ENCODE measurements at places on chromosomes 16 and 17. TPM values are rescaled to one million over a fixed set of nuclear protein-coding genes. Genes with fewer than 3 reads are reported as not detected.

The TUBB3 gene
- 75.9 TPM for total RNA-seq

The NLRC5 gene
- 9.8 TPM for total RNA-seq

The NUPR1 gene
- total RNA-seq = 0.46 TPM

The CCL4L2 gene
- total RNA-seq = not detected

The FNDC8 gene
- total RNA-seq = not detected

The GPATCH8 gene
- 20.0 TPM for total RNA-seq

The IL21R gene
- total RNA-seq = not detected

The C16orf74 gene
- total RNA-seq = 2.9 TPM

The ZC3H18 gene
- 13.6 TPM for total RNA-seq

The C17orf78 gene
- total RNA-seq = not detected

The ZP2 gene
- not detected for total RNA-seq

The SOX8 gene
- 1.5 TPM for total RNA-seq

The FBXW10 gene
- 0.20 TPM for total RNA-seq

The SAT2 gene
- 51.5 TPM for total RNA-seq

The PRR29 gene
- not detected for total RNA-seq

The FOXL1 gene
- total RNA-seq = 11.3 TPM

The ICAM2 gene
- total RNA-seq = not detected

The CLEC10A gene
- not detected for total RNA-seq

The CACNG5 gene
- total RNA-seq = not detected

The C17orf113 gene
- 1.5 TPM for total RNA-seq

The ABCA9 gene
- 0.02 TPM for total RNA-seq

The LSM12 gene
- 76.3 TPM for total RNA-seq

The IGFALS gene
- not detected for total RNA-seq

The PTGES3L gene
- not detected for total RNA-seq

The HES7 gene
- total RNA-seq = 9.0 TPM

The MYH2 gene
- total RNA-seq = not detected

The PIEZO1 gene
- 91.4 TPM for total RNA-seq

The GRIN2A gene
- not detected for total RNA-seq

The RAMP2 gene
- total RNA-seq = 0.74 TPM

The CSH2 gene
- total RNA-seq = not detected

The DPEP3 gene
- not detected for total RNA-seq

The GLP2R gene
- total RNA-seq = 86.7 TPM

The EPN3 gene
- not detected for total RNA-seq

The CHST4 gene
- not detected for total RNA-seq

The HSD17B1 gene
- 0.37 TPM for total RNA-seq

The PLLP gene
- 0.58 TPM for total RNA-seq

The CLEC18A gene
- not detected for total RNA-seq

The CASKIN1 gene
- total RNA-seq = 1.5 TPM

The MEIOC gene
- total RNA-seq = 0.82 TPM

The CCL17 gene
- total RNA-seq = not detected

The ZG16 gene
- total RNA-seq = not detected

The TMEM235 gene
- not detected for total RNA-seq

The TNFSF12 gene
- total RNA-seq = 8.1 TPM

The ITGAX gene
- not detected for total RNA-seq

The DGKE gene
- 9.8 TPM for total RNA-seq

All from NCI-H460 (cell line).